ENCODE measurements at places on chromosomes 2 and 18.

- DNase-seq, result no peak
These were observed 3.3 kb downstream of the RNF125 start for GRCh38 chr18:32021756-32022564.

DNA sequence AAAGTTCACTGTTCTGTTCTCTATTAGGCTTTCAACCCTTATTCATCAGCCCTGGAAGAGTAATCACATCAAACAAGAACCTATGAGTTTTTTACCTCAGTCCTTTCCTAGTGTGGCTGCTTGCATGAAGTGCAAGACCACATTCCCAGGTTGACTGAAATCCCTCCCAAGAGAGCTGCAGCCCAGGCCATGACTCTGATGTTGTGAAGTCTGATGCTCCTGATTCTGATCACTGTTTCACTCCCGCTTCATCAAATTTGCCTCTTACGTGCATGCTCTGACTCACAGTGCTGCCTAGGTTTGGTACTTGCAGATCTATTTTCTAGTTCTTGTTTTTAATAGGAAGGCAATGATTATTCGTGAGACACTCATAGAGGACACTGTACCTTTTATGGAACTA is 58.2 kb upstream of the DSEL start:
- DNase-seq, result no peak

DNA sequence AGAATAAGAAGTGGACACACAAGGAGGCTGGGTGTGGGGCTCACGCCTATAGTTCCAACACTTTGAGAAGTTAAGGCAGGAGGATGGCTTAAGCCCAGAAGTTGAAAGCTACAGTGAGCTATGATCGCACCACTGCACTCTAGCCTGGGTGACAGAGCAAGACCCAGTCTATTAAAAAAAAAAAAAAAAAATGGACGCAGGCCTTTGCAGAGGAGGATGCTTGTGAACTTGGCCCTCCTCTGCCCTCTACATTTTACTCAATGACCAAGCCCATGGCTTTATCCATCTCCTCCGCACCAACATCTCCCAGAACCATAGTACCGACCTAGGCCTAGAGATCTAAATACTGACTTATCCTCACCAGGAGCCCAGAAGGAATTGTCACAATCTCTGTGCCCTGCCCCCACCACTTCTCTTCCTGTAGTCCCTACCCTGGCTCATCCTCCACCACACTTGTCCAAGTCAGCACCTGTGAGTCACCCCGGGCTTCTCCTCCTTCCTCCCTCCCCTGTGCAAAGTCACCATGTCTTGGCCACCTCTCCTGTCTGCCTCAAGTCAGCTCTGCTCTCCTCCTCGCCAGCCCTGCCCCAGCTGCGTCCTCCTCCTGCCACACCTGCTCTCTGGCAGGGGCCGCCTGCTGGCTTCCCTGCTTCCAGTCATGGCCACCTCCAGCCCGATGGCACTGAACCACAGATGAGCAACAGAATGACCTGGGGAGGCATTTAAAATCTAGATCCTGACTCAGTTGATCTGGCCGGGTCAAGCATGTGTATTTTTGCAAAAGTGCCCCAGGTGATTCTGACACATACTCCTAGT is 35.8 kb upstream of the ASPRV1 start:
- DNase-seq, result no peak

- DNase-seq, result no peak
These were observed 93.8 kb upstream of the ODC1 start for GRCh38 chr2:10541775-10542432.

- DNase-seq, result no peak
These were observed 18.0 kb upstream of the GPR17 start for GRCh38 chr2:127627740-127628571.

DNA sequence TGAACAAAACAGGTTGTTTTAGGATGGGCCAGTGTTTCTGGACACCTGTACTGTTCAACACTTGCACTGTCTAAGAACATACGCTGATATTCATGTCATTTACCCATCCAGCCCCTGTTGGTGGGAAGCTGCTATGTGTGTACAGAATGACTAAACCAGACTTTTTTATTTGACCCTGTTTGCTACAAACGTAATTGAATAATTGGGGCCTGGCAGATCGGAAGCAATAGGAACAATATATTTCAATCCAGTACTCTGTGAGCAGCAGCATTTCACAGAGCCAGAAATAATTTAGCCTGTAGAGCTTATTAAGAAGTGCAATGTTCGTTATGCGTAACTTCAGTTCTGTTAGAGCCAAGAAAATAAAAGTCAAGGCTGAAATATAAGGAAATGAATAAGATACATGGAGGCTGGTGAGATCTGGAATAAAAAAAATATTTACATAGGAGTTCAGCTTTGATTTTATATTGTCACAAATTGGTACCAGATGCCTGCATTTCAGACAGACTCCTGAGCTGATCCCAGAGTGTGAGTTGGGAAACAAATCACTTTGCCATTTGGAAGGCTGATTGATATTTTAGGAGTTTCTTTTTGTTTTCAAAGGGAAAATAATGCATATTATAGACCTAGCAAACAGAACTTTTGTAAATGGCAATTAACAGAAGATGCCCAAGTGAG is 19.7 kb downstream of the CABLES1 start:
- no peak for DNase-seq

GRCh38 chr18:13464432-13465123 is 246.0 kb downstream of the LDLRAD4 start:
- peak; percentile 47 for DNase-seq

Data from effector CD8-positive, alpha-beta T cell (primary cell).